ENCODE measurements at places on chromosomes 12 and 14.
A peak's percentile ranks its signal among the peaks of the same experiment; 100 is the strongest.

- DNase-seq = no peak
Measured at GRCh38 chr12:58313091-58313855, 371.9 kb downstream of the ATP23 start.

GRCh38 chr12:121537814-121538698 lies 42.8 kb downstream of the KDM2B start:
- DNase-seq = no peak

- no peak for DNase-seq
Measured at GRCh38 chr14:73143003-73143402, 6.7 kb downstream of the PSEN1 start.

DNA sequence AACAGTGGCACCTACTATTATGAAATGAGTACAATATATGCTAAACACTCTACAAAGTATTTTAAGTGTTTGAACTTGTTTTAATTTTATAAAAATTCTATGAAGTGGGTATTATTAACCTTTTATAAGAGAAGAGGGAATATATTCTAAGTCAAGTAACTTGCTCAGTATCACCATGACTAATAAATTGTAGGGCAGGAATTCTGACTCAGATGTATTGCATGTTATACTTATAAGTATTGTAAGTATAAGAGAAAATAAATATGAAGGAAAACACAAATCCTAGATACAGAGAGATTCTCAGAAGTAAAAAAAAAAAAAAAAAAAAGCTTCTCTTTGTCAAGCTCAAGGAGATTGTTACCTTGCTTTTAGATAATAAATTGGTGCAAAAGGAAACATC lies 893.2 kb downstream of the SLC16A7 start:
- DNase-seq = no peak

DNA sequence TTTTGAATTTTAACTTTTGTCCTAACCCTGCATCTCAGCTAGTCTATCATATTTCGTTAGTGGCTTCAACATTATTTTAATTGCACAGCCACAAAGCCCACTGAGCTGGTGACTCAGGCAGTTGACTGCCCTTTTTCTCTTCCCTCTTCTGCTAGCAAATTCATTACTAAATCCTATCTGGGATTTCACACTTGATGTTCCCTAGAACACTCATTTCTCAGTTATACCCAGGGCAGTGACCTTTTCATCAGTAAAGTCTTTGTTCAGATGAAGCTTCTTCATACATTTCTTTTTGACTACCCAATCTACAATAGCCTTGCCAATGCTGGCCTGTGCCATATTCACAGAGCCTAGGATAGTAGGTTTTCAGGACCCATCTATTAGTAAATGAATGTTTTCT lies 107.0 kb downstream of the ATXN7L3B start:
- DNase-seq = no peak

DNA sequence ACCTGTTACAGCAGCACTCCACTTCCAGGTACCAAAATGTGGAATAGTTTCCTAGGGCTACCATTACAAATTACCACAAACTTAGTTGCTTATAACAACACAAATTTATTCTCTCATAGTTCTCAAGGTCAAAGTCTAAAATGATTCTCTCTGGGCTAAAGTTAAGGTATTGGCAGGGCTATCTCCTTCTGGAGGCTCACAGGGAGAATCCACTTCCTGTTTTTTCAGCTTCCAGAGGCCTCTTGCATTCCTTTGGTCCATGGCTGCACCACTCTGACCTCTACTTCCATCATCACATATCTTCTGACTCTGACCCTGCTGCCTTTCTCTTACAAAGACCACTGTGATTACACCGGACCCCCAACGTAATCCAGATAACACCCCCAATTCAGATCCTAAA lies 2.9 kb upstream of the GARIN6 start:
- no peak for DNase-seq

GRCh38 chr14:93954900-93955849 lies 21.2 kb downstream of the ASB2 start:
- DNase-seq = no peak

DNA sequence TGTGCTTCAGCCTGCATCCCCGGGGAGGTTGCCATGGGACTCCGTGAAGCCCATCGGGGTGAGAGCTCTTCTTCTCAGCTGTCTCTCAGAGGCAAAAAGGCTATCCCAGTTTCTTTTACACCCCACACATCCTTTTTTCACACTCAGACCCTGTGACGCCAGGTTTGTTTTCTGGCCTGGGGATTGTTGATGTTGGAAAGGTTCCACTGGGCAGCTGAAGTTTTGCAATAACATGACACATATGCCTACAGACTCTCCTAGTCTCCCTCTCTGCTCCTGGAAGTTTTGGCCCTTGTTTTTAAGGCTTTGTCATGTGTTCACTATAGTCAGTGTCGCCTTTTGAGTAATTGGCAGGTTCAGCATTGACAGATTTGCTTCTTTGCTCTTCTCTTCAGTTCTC lies 118.6 kb downstream of the SMOC1 start:
- DNase-seq = no peak

- DNase-seq = no peak
Measured at GRCh38 chr12:38949363-38949762, 44.0 kb upstream of the CPNE8 start.

- DNase-seq = peak; percentile 38
Measured at GRCh38 chr12:66288121-66288520, 14.2 kb upstream of the HELB start.

DNA sequence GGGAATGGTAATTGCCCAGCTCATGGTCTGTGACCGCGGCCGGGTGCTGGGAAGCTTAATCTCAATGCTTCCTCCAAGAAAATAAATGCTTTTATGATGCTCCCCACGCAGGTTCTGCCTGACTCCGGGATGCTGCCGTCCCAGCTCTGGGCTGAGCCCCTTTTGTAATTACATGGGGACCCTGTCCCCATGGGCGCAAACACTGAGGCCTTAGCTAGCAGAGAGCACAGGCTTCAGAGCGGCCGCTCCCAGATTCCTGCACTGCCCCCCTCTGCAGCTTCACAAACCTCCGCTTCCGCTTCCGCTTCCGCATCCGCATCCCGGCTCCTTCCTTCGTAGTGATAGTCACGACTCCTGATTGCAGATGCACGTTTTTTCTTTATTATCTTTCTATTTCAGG lies 129.5 kb downstream of the KIF26A start:
- no peak for DNase-seq

GRCh38 chr12:122023339-122024131 lies 1.9 kb downstream of the BCL7A start:
- DNase-seq = no peak

DNA sequence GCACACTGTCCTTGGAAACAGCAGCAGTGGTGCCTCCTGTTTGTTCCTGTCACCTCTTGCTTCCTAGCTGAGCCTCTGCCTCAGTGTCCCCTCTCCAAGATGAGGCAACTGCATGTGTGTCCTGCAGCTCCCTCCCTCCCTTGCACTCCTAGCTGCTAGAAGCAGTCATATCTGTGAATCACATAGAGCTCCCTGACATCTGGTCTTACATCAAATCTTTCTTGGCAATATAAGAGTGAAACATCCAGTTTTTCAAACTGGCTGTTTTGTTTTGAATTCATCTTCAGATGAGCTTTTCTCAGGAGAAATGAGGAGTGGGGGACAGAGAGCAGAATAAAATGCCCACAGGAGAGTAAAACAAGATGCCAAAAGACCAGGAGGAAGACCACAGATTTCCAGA lies 103.7 kb downstream of the VCPKMT start:
- DNase-seq = no peak

GRCh38 chr12:22529281-22530060 lies 14.9 kb downstream of the C2CD5 start:
- DNase-seq = no peak

- DNase-seq = no peak
Measured at GRCh38 chr14:24535737-24536136, 27.7 kb upstream of the CMA1 start.

GRCh38 chr14:90649083-90649482 lies 167.1 kb downstream of the TTC7B start:
- DNase-seq = no peak

Data from activated T-cell treated with anti-CD3 and anti-CD28 coated beads for 4 hours (primary cell).